A549 treated with Hydrocortisone at 1 μM for 4 hours (cell line): ENCODE measurements at places on chromosomes 7 and 10. TPM values are rescaled to one million over a fixed set of nuclear protein-coding genes. Genes with fewer than 3 reads are reported as not detected.

ELAPOR2 gene
- total RNA-seq, result 0.07 to 0.22 TPM (median 0.16 TPM) in 4 of 5 replicates, not detected in the other

MPP7 gene
- 0.10 to 0.13 TPM (median 0.10 TPM) in 5 replicates for total RNA-seq

IGFBP3 gene
- 118 to 196 TPM (median 163 TPM) in 5 replicates for total RNA-seq

PTCD1 gene
- total RNA-seq, result 5.8 to 9.9 TPM (median 6.9 TPM) in 5 replicates

NPSR1 gene
- total RNA-seq, result not detected in 5 replicates

PCDH15 gene
- total RNA-seq, result not detected in 5 replicates

GPNMB gene
- 2.7 to 3.6 TPM (median 3.1 TPM) in 5 replicates for total RNA-seq

FAM241B gene
- total RNA-seq, result 15.6 to 19.4 TPM (median 16.9 TPM) in 5 replicates

CALML3 gene
- not detected in 5 replicates for total RNA-seq

PNLIPRP1 gene
- not detected in 5 replicates for total RNA-seq

INPP5F gene
- 8.3 to 11.4 TPM (median 10.5 TPM) in 5 replicates for total RNA-seq

ASIC3 gene
- total RNA-seq, result 6.0 to 10.8 TPM (median 9.5 TPM) in 5 replicates

TMEM72 gene
- total RNA-seq, result not detected in 5 replicates

ASZ1 gene
- total RNA-seq, result not detected in 5 replicates

C10orf67 gene
- 0.03 to 0.09 TPM (median 0.07 TPM) in 3 of 5 replicates, not detected in the others for total RNA-seq

ZNF239 gene
- 1.7 to 2.7 TPM (median 2.4 TPM) in 5 replicates for total RNA-seq

SBDS gene
- 106 to 125 TPM (median 112 TPM) in 5 replicates for total RNA-seq

FZD8 gene
- total RNA-seq, result 3.6 to 5.3 TPM (median 4.9 TPM) in 5 replicates

PALD1 gene
- 5.1 to 7.0 TPM (median 6.9 TPM) in 5 replicates for total RNA-seq

EMX2 gene
- not detected in 5 replicates for total RNA-seq

GARIN1A gene
- total RNA-seq, result 0.38 to 0.72 TPM (median 0.60 TPM) in 5 replicates

DNAJB12 gene
- 30.9 to 35.8 TPM (median 32.3 TPM) in 5 replicates for total RNA-seq

CALHM3 gene
- 0.22 to 0.50 TPM (median 0.41 TPM) in 5 replicates for total RNA-seq

WEE2 gene
- total RNA-seq, result not detected in 5 replicates

PLAU gene
- total RNA-seq, result 95.7 to 133 TPM (median 109 TPM) in 5 replicates

AOC1 gene
- 0.06 to 0.10 TPM in 2 of 5 replicates, not detected in the others for total RNA-seq

ALOX5 gene
- 0.20 to 0.62 TPM (median 0.30 TPM) in 5 replicates for total RNA-seq
